ENCODE measurements at places on chromosomes 6 and 20.

GRCh38 chr6:107869871-107870270 is 45.8 kb upstream of the SCML4 start:
- DNase-seq: no peak

DNA sequence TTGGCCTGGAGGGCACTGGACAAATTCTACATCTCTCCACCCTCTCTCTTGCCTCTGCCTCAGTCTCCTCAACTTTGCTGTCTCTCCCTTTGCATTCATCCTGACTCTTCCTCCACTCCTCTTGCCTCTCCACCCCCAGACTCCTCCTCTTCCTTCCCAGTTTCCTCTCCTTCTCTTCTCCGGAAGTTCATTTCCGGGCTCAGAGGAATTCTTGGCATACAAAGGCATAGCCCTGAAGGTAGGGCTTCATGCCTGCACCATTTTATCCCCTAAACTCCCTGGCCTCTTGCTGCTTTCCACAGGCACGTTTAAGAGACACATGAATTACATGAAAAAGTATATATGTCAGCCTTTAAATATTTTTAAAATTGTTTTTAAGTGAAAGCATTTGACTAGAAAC is 10.6 kb downstream of the BFSP1 start:
- DNase-seq: no peak

GRCh38 chr20:49749625-49750024 is 35.9 kb upstream of the B4GALT5 start:
- DNase-seq: no peak

DNA sequence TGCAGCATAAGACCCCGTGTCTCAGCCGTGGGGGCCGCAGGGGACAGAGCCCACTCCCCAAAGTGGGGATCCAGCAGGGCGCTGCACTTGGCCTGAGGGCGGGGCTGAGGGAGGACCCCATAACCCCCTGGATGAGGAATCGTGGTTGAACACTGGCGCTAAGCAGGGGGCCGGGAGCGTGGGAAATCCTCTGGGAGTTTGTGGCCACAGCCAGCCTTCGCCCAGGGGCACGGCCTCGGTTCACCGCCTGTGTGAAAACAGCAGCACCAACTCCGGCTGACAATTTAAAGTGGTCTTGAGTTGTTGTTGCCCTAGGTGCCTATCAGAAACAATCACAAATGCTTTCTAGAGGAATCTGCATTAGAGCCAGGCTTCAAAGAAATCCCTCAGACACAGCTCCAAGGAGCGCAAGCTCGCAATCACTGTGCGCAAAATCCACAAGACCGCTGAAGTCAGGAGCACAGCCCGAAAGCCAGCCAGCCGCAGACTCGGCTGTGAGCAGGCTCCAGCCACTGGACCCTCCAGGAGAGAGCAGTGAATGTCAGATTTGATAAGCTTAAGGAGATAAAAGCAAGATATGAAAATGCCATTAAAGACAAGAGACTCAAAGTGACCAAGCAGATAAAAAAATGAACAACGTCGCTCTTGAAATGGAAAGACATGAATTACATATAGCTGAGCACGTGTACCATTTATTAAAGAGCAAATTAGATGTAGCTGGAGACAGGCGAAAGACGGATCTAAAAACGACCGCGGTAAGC is 10.9 kb upstream of the RPS6KA2 start:
- no peak for DNase-seq

DNA sequence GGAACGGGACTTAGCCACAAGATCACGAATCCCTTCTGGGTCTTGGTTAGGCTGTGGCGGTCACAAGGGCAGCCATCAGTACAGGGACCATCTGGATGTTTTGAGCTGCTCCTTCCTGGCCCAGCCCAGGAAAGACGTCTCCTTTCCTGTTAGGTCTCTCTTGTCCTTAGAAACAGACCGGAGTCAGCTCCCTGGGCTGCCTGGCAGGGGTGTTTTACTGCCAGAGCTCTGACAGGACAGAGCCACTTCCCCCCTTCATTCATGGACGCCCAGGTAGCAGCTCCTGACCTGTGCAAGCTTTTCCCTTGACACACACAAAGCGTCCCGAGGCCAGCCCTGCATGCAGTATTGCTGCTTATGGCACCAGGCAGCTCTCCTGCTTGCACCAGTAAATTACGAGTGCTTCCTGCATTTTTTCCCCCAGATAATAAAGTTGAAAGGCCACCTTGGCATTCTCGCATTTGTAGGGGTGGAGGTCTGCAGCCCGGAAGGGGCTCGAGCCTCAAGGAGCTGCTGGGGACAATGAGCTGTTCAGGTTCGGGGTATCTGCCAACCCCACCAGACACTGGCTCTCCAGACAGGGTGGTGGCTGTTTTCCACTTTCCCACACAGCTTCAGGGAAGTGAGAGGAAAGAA is 87.4 kb downstream of the NOL4L start:
- no peak for DNase-seq

DNA sequence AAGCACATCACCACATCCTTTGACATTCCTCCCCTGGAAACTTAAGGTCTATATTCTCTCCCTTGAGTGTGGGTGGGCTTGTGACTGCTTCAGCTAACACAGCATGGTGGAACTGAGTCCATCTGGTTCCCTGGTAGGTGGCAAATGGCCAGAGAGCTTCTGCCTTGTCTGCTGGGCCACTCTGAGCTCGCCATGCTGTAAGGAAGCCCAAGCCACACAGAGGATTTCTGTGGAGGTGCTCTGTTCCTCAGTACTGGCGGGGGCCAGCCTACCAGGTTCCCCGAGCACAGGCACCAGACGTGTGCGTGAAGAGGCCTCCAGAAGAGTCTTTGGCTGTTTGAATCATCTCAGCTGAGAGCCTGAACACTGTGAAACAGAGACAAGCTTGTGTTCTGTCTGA is 41.6 kb upstream of the PMEPA1 start:
- no peak for DNase-seq

DNA sequence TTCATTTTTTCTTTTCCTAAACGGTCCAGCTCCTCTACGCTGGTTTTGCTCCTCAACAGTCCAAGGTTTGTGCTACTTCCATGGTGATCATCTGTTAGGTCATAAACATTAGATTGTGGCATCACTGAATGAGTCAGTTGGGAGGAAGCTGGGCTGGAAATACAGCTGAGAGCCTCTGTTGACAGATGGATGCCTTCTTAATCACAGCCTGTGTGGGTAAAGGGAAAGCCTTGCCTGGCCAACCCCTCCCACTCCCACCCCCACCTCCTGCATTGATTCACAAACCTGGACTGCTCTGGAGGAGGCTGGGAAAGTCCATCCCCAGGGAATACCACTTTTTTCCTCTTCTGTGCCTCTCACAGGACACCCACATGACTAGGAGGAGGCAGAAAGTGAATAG is 180.6 kb upstream of the CCN2 start:
- no peak for DNase-seq

GRCh38 chr20:8756410-8756809 is 312.5 kb upstream of the PLCB4 start:
- DNase-seq: no peak

DNA sequence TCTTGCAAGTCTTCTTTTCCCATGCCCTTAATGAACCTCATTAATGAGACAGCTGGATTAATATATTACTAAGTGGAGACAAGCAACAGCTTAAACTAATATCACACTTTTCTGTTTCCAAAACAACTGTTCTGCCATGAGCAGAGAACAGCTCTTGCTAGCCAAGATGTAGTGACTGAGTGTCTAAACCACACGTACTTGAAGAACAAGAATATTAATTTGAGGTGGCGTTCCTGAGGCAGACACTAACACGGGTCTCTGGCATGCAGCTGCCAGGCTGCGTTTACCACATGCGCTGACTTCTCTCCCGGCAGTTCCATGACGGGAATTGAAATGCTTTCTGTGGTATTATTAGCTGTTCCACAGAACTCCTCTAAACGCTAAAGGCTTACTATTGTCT is 80.6 kb downstream of the FNDC1 start:
- DNase-seq: no peak

- DNase-seq: no peak
Measured at GRCh38 chr6:138765896-138766655, 7.5 kb upstream of the CCDC28A start.

GRCh38 chr6:82057846-82058554 is 189.5 kb downstream of the IBTK start:
- no peak for DNase-seq
